Naive thymus-derived CD4-positive, alpha-beta T cell (primary cell): ENCODE measurements at places on chromosomes 4 and X. TPM values are rescaled to one million over a fixed set of nuclear protein-coding genes. Genes with fewer than 3 reads are reported as not detected.

TBC1D8B gene
- 0.71 TPM for total RNA-seq

DNA sequence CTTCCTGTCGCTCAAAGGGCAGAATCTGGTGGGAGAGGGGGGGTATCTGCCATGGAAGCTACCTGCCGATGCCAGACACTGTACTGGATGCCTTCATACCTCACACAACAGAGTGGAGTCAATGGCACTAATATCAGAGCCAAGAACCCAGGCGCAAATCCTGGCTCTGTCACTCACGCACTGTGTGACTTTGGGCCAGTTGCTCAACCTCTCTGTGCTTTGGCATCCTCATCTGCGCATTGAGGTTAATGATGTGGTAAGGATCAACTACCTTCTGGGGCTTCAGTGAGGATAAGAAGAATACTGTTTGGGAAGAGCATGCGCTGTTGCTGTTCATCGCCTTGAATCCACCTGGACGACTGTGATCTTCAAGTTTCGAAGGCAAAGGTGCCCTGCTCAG is 70.6 kb downstream of the PPP2R2C start:
- H3K27me3 ChIP-seq, result no peaks in the 10 kb centered on the region
- H3K27ac ChIP-seq, result no peak overlapping the region
- H3K4me3 ChIP-seq, result no peak overlapping the region
- no peaks in the 10 kb centered on the region for H3K36me3 ChIP-seq
- no peaks in the 10 kb centered on the region for H3K4me1 ChIP-seq

GRCh38 chrX:66635360-66635759 is 3.5 kb downstream of the EDA2R start:
- no peaks in the 10 kb centered on the region for H3K4me1 ChIP-seq
- H3K36me3 ChIP-seq, result no peaks in the 10 kb centered on the region
- no peaks in the 10 kb centered on the region for H3K27me3 ChIP-seq
- no peak overlapping the region for H3K27ac ChIP-seq
- no peak for DNase-seq

SUPT20HL1 gene
- total RNA-seq, result not detected in 2 replicates

GLOD5 gene
- not detected for total RNA-seq

- H3K4me1 ChIP-seq, result peaks cover 7% of the 10 kb centered on the region
- no peak overlapping the region for H3K4me3 ChIP-seq
- DNase-seq, result no peak
- no peaks in the 10 kb centered on the region for H3K36me3 ChIP-seq
- no peak overlapping the region for H3K27ac ChIP-seq
Observed at GRCh38 chrX:149831473-149831872, 49.5 kb upstream of the MAGEA8 start.

DNA sequence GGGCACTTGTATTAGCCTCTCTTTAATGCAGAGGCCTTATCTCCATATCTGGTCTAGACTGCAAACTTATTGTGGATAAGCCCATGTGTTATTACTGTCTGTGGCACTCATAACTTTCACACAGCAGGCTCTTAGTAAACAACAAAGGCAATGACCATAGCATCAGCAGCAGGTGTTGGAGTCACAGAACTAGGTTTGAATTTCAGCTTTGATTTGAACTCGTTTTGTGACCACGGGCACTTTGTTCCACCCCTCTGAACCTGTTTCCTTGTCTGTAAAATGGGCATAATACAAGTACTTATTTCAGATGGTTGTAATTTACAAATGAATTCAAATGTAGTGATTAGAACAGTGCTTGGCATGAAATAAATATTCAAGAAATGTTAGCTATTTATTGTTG is 121.8 kb upstream of the C1GALT1C1 start:
- no peaks in the 10 kb centered on the region for H3K36me3 ChIP-seq
- H3K4me3 ChIP-seq, result no peak overlapping the region
- no peaks in the 10 kb centered on the region for H3K27me3 ChIP-seq
- H3K4me1 ChIP-seq, result no peaks in the 10 kb centered on the region

TMPRSS11E gene
- not detected in 2 replicates for total RNA-seq

DNA sequence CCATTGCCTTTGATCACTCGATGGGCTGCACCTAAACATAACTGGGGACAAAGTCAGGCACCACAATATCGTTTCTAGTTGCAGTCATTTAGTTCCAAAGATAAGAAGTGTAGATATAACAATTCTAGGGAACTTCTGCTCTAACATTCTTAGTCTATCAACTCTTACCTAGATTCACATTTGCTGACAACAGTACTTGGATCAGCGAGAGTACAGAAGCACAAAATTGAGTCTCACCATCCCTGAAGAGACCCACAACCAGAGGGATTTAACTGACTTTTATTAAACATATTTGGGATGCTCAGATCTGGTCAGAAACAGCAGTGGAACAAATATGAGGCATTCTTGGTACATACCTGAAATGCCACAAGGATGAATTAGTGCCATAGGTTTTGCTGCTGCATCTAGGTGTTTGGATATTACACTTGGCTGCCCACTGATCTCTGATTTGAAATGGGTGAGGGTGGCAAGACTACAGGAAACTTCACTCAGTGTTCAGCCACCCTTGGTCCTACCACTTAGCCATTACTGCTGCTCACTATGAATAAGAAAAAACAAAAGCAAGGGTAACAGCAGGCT is 28.9 kb upstream of the HUWE1 start:
- H3K36me3 ChIP-seq, result no peaks in the 10 kb centered on the region
- H3K4me1 ChIP-seq, result peaks cover 42% of the 10 kb centered on the region
- peak overlapping the region; percentile 78 for H3K27ac ChIP-seq

- H3K27me3 ChIP-seq, result no peaks in the 10 kb centered on the region
- no peak for DNase-seq
- H3K27ac ChIP-seq, result no peak overlapping the region
- H3K36me3 ChIP-seq, result no peaks in the 10 kb centered on the region
Observed at GRCh38 chr4:100588076-100588475, 70.3 kb upstream of the EMCN start.

- no peak overlapping the region for H3K4me3 ChIP-seq
- no peaks in the 10 kb centered on the region for H3K4me1 ChIP-seq
- DNase-seq, result no peak
- H3K27me3 ChIP-seq, result no peaks in the 10 kb centered on the region
- H3K27ac ChIP-seq, result no peak overlapping the region
Observed at GRCh38 chr4:34105311-34105710, 2139.0 kb downstream of the ARAP2 start.

DNA sequence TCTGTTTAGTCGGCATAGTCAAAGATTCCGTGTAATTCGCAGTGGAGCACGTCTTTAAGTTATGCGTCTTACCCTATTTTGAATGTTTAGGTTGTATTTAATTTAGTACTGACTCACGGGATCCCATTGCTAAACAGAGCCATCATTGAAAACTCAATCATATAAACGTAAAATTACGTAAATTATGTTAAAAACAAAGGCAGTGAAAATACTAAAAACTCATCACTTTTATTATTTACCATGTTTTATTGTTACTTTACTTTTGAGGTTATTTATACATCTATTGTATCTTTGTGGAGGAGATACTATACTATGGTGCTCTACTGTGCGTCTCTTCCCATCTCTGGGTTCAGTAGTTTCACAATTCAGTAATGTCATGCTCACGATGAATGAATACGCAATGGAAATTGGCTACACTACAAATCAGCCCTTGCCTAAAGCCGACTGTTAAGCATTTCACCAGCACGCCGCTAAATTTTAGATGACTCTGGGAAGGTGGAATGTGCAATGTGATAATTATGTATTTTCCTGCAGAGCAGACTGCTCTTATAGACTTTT is 944 bp downstream of the FUNDC2 start:
- H3K27ac ChIP-seq, result peak overlapping the region; percentile 94
- H3K4me3 ChIP-seq, result peak overlapping the region; percentile 90
- no peaks in the 10 kb centered on the region for H3K36me3 ChIP-seq
- peak; percentile 15 for DNase-seq

ARX gene
- not detected in 2 replicates for total RNA-seq

DNA sequence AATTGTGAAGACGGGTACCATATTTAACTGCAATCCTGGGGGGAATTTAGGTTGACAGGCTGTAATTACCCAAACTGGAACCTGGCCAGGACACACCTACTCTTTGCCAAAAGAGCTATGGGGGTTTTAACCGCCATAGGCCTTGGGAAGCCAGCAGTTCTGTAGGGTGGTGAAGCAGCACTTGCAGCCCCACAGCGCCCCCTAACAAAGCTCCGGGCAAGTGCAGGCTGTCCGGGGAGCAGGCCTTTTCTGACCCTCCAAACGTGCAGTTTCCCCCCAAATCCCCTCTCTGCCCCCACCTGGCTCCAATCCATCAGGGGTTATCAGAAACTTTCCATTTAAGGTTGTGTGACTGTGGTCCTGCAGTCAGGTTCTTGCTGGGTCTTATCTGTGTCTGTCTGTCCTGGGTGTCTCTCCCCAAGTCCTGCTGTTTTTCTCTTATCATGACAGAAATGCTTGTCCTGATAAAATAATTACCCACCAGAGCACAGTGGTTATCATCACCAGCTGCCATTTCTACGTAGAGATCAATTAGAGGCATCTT is 350.9 kb downstream of the MID1IP1 start:
- H3K27ac ChIP-seq, result no peak overlapping the region
- H3K36me3 ChIP-seq, result no peaks in the 10 kb centered on the region
- no peak for DNase-seq
- no peaks in the 10 kb centered on the region for H3K27me3 ChIP-seq

DNA sequence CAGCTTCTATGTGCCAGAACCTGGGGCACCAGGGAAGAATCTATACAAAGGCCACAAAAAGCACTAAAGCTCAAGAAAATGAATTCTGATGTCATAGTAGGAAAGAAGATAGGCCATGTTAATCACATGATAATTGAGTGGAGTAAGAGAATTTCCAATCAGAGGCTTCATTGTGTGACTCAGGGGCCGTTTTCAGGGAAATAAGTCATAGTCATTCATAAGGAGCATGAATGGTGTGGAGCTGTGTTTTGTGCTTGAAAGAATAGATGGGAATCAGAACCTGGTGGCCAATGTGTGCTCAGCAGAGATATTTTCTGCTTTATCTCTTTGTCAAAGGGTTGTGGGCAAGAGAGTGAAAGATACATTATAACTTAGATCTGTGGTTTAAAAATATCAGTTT is 102.4 kb upstream of the ZDHHC15 start:
- no peaks in the 10 kb centered on the region for H3K27me3 ChIP-seq
- no peaks in the 10 kb centered on the region for H3K4me1 ChIP-seq
- H3K36me3 ChIP-seq, result no peaks in the 10 kb centered on the region
- no peak overlapping the region for H3K4me3 ChIP-seq
- no peak overlapping the region for H3K27ac ChIP-seq
- DNase-seq, result no peak

GRCh38 chrX:72604112-72604511 is 31.5 kb upstream of the HDAC8 start:
- H3K27ac ChIP-seq, result no peak overlapping the region
- H3K4me1 ChIP-seq, result no peaks in the 10 kb centered on the region

DNA sequence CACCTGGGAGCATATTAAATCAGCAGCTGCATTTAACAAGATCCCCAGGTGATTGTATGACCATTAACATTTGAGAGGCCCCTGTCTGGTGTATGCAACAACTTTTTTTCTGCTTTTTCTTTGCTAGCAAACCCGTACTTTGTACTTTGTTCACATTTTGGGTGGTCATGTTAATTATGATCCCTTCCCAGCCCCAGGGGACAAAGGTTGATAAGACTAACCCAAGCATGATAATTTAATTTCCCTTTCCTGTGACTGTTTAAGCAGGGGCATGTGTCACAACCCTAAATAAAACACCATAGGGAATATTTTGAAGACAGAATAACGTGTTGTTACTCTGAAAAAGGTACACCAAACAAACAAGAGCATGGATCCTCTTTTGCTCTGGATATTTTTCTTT is 332.0 kb downstream of the PCDH18 start:
- H3K4me3 ChIP-seq, result no peak overlapping the region
- no peak for DNase-seq
- no peak overlapping the region for H3K27ac ChIP-seq

AMOT gene
- 3.0 TPM for total RNA-seq

GRCh38 chr4:1152290-1152689 is 20.1 kb downstream of the SPON2 start:
- no peak overlapping the region for H3K4me3 ChIP-seq
- H3K27me3 ChIP-seq, result no peaks in the 10 kb centered on the region
- H3K4me1 ChIP-seq, result no peaks in the 10 kb centered on the region
- no peak for DNase-seq
- no peak overlapping the region for H3K27ac ChIP-seq

DNA sequence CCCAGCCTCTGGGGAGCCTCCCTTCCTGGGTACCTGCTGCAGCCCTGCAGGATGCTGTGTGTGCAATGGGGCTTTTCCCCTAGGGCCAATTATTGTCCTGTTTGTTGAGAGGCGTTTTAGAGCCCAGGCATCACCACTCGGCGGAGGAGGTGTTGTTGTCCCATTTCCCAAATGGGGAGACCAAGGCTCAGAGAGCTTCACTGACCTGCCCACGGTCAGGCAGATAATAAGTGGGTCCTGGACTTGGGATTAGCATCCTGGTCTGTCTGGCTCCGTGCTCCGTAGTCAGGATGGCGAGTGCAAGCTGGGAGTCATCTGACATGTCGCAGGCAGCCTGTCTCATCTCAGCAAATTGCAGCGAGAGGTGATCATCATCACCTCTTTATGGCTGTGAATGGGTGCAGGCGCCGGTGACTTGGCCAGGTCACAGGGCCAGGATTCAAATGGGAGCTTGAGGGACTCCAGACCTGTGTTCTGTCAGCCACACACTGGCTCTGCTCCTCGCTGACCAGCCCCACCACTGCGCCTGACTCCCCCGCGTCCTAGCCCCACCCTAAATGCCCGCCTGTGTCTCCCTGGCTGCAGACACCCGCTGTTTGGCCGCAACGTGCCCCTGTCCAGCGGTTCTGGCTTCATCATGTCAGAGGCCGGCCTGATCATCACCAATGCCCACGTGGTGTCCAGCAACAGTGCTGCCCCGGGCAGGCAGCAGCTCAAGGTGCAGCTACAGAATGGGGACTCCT is 16.6 kb downstream of the HTRA3 start:
- no peak for DNase-seq
- H3K27ac ChIP-seq, result no peak overlapping the region
- H3K4me1 ChIP-seq, result no peaks in the 10 kb centered on the region
- no peak overlapping the region for H3K4me3 ChIP-seq
- no peaks in the 10 kb centered on the region for H3K27me3 ChIP-seq
- no peaks in the 10 kb centered on the region for H3K36me3 ChIP-seq

- H3K27me3 ChIP-seq, result no peaks in the 10 kb centered on the region
- DNase-seq, result no peak
- H3K36me3 ChIP-seq, result no peaks in the 10 kb centered on the region
- no peak overlapping the region for H3K27ac ChIP-seq
Observed at GRCh38 chr4:169018406-169018805, 8.4 kb upstream of the CBR4 start.

DNA sequence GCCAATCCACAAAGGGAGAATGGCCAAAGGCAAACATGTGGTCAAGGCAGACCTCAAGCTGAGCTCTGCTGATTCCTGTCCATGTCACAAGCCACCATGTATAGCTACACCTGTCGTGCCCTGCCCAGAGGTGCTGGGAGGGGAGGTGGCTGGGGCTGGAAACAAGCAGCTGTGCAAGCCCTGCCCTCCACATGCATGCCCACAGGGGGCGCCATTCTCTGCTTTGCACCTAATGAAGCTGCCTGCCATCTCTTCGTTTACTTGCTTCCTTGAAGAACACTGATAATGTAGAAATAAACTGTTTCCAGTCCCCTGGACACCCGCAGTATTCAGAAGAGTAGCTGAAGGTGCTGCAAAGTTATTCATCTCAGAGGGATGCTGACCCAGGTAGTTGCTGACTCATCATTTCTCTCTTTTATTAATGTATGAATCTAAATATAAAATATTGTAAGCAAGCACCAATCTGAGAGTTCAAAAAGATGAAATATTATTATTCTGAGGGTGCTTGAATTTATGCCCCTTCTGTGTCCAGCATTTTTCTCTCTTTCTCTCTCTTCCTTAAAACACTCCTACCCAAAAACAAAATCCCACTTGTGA is 278.6 kb downstream of the ADGRA3 start:
- no peak overlapping the region for H3K4me3 ChIP-seq
- peak; percentile 11 for DNase-seq
- H3K4me1 ChIP-seq, result no peaks in the 10 kb centered on the region
- H3K27me3 ChIP-seq, result no peaks in the 10 kb centered on the region
- H3K36me3 ChIP-seq, result no peaks in the 10 kb centered on the region
- H3K27ac ChIP-seq, result peak overlapping the region; percentile 14
